ENCODE measurements at places on chromosomes 12 and 14. TPM values are rescaled to one million over a fixed set of nuclear protein-coding genes. Genes with fewer than 3 reads are reported as not detected.
A peak's percentile ranks its signal among the peaks of the same experiment; 100 is the strongest.

The EIF2S3B gene
- total RNA-seq = 1.6 TPM

The NR2C1 gene
- total RNA-seq = 56.7 TPM

The RNASE7 gene
- total RNA-seq = not detected

The TAS2R7 gene
- not detected for total RNA-seq

The AQP2 gene
- total RNA-seq = not detected

The PARP11 gene
- 16.4 TPM for total RNA-seq

The ANKRD33 gene
- 0.14 TPM for total RNA-seq

DNA sequence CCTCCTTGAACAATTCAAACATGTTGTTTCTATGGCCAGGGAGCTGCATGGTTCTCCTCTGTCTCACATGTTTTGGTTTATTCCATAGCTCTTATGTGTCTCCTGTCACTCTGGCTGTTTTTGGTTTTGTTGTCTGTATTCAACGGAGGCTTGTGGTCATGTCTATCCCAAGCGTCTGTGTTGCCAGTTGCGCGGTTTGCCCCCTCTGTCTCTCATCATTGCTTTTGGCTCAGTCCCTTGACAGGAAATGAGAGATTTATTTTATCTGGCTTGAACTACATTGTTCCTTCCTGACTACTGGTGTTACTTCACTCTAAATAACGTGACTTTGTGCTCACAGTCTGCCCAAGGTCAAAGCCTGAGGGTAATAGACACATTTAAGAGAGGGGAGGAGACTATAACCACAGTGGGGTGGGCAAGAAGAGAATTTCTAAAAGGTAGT lies 96.4 kb upstream of the SOX5 start:
- DNase-seq = no peak

- DNase-seq = peak; percentile 81
These were observed 883 bp downstream of the FOXJ2 start for GRCh38 chr12:8033153-8034044.

DNA sequence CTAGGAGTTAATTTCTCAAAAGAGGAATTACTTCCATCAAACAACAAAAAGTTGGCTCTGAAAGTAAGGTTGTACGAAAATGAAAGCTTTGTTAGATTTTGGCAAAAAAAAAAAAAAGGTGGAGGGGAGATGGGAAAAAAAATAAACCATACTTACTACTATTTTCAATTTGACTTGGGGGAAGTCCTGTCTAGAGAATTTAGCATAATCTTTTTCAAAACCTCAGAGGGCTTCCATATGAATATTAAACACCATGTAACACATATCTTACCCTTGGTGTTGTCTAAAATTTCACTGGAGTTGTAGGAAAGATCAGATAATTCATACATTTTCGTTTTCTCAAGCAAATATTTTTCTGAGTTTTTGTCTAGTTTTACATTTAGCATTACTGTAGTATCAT lies 17.5 kb downstream of the GRIP1 start:
- DNase-seq = no peak

DNA sequence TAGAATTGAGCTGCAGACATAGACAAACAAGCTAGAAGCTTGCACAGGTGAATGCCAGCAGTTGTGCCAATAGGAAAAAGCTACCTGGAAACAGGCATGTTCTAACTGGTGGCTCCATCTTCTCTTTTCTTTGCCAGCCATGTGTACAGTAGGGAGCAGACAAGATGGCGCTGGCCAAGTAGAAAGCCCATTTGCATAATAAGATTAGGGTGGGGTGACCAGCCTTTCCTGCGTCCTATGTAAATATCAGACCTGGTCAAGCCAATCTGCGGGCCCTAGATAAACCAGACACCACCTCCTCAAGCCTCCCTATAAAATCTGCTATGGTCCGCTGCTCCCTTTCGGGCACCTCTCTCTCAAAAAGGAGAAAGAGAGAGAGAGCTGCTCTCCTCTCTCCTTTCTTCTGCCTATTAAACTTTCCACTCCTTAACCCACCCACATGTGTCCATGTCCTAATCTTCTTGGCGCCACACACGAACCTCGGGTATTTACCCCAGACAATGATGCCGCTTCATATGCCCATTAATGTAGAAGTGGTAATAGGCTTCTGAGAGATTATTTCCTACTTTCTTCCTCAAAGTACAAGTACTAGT lies 201.0 kb downstream of the SLC25A21 start:
- no peak for DNase-seq

- DNase-seq = no peak
These were observed 15.6 kb upstream of the TFCP2 start for GRCh38 chr12:51188359-51189051.

- no peak for DNase-seq
These were observed 54.9 kb upstream of the MDGA2 start for GRCh38 chr14:47730296-47730695.

DNA sequence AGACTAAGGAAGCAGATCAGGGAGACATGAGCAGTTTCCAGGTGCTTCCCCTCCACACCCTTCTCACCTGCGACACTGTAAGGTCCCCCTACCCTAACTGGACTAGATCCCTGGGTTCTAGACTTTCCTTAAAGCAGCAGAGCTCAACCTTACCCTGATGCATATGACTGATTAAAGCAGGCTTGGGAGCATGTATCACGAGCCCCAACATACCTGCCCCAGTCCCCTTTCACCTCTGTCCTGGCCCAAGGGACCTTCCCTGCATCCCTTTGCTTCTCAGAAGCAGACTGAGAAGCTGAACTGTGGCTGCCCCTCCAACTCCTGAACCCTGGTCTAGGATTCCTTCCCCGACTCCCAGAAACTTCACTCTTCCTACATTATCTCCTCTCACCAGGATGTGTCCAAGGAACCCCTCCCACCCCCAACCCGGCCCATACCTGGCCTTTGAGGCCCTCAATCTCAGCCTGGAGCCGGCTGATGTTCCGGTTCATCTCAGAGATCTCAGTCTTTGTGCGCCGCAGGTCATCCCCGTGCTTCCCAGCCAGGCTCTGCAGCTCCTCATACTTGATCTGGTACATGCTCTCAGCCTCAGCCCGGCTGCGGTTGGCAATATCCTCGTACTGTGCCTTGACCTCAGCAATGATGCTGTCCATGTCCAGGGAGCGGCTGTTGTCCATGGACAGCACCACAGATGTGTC lies 5.4 kb downstream of the KRT8 start:
- DNase-seq = no peak

DNA sequence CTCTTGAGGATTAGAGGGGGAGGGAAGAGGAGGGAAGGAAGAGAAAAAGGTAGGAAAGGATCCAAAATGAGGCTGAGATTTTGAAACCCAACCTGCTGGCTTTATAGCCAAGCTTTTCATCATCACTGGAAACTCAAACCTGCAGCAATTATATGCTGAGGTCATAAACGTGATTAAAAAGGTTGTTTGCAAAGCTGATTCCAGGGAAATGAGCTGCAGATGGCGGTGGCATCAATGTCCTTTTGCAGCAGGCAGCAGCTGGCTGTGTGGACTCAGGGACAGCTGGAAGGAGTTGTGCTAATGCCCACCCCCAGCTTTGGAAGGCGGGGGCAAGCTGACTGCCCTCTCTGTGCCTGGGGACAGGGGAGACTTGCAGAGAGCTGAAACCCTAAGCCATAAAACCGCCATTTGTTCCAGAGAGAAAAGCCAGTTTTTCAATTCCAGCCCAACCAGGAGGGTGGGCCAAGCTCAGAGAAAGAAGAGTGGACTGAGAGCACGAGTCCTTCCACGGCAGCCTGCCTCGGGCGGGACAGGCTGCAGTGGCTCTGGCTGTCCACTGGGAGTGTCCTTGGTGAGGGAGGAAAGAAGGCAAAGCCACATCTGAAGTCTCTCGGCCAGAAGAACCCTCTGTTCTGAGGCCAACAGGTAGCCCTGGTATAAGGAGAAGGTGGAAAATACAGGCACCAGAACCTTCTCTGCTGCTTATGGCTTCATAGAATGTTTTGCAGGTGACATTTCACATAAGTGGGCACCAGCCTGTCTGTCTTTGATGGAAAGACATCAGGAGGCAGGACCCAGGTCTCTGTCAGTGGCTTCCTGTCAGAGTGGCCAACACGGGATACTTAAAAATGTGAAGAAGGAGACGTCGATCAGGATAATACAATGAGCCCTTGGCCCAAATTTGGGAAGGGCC lies 90.7 kb downstream of the SINHCAF start:
- peak; percentile 35 for DNase-seq

GRCh38 chr12:24487606-24488005 lies 461.3 kb downstream of the BCAT1 start:
- DNase-seq = no peak

GRCh38 chr12:12983420-12984035 lies 16.5 kb downstream of the HEBP1 start:
- peak; percentile 36 for DNase-seq

- DNase-seq = no peak
These were observed 24.5 kb downstream of the FIGNL2 start for GRCh38 chr12:51823875-51824565.

- no peak for DNase-seq
These were observed 11.1 kb upstream of the ETV6 start for GRCh38 chr12:11638315-11638916.

GRCh38 chr14:99363616-99364290 lies 91.8 kb upstream of the BCL11B start:
- no peak for DNase-seq

DNA sequence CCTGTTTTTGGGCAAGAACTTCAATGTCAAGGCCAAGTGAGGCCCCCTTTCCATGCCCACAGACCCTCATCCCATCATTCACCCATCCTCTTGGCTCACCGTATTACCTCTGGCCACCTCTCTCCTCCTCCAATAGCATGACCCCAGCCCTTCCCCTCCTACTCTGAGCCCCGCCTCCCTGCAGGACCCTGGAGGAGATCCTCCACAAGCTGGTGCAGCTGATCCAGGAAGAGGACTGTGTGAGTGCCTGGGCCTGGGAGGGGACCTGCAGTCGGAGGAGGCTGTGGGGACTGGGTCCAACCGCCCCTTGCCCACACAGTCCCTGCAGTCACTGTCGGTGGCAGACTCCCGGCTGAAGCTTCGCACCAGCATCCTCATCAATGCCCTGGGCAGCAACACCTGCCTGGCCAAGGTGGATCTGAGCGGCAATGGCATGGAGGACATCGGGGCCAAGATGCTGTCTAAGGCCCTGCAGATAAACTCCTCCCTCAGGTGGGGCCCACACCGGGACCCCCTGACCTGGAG lies 7.2 kb downstream of the CARMIL3 start:
- no peak for DNase-seq

- DNase-seq = no peak
These were observed 17.7 kb downstream of the WNT5B start for GRCh38 chr12:1646569-1647284.

- no peak for DNase-seq
These were observed 30.2 kb downstream of the ACTN1 start for GRCh38 chr14:68948686-68949600.

GRCh38 chr12:11446372-11446771 lies 51.0 kb upstream of the PRB2 start:
- DNase-seq = no peak

All from uterus (tissue), 4 donors.